Brain microvascular endothelial cell (primary cell): ENCODE measurements at places on chromosomes 1 and 21.

- peak; percentile 56 for DNase-seq
These were observed 2.6 kb downstream of the INPP5B start for GRCh38 chr1:37944086-37944763.

- DNase-seq, result no peak
These were observed 39.8 kb downstream of the WDTC1 start for GRCh38 chr1:27274204-27274603.

- DNase-seq, result no peak
These were observed 1.1 kb upstream of the FOXD3 start for GRCh38 chr1:63321066-63321784.

DNA sequence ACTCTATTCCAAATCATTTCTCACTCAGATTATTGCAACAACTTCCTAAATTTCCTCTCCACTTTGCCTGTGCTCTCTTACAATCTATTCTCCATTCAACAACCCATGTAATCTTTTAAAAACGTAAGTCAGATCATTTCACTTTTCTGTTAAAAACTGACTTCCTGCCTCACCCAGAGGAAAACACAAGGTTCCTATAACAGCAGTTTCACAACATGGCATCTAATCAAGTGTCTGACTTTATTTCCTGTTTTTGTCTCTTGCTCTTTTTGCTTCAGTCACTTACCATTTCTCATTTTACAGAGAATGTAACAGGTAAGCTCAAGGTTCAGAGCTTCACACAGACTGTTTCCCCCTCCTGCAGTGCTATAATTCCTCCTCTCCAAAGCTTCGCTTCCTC is 560.7 kb downstream of the LRRIQ3 start:
- DNase-seq, result no peak
